Stimulated activated CD4-positive, alpha-beta T cell treated with anti-CD3 and anti-CD28 coated beads, Interleukin-2, amount 100 ng/mL, for 48 hours (primary cell): ENCODE measurements at places on chromosomes 1 and 21.

DNA sequence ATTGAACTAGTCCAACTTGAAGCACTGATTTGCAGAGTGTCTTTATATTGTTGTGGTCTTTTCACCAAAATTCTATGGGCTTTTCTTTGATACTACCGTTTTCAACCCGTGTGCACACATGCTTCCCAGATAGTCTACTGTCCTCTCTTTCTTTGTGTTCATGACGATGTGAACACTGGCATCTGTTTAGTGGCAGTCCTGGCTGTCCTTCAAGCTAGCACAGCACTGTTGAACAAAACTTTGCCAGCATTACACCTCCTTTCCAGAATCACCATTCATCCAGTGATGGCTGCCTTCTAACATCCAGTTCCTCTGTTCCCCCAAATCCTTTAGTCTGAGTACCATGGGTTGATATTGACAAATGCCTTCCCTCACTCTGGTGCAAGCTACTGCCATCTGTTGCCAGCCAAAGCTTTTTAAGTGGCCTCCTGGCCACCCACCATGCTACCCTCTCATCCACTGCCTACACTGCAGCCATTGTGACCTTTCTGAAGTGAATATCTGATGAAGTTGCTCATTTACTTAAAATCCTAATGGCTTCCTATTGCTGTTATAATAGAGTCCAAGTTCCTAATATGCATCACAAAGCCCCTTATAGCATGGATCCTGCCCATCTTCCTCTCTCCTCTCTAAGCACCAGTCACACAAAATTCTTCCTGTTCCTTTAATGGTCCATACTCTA, 94.3 kb downstream of the NIBAN1 start:
- DNase-seq, result no peak

- no peak for DNase-seq
These were observed 170.9 kb downstream of the LRRC7 start for GRCh38 chr1:69738458-69739250.

DNA sequence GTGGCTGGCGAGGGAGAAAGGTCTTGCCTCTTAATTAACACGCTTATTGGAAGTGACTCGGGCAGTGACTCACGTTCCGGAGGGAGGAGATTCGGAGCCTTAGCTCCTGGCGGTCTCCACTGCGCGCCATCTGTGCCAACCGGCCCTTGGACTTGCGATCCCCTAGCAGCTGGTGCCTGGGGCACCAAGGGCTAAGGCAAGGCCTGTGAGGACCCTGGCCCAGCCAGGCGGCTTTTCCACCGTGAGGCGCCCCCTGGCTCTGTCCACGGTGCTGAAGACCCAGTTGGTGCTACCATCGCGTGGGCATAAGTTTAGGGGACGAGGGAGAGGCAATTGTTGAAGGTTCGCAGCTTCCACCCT, 1.3 kb upstream of the SYT6 start:
- no peak for DNase-seq

DNA sequence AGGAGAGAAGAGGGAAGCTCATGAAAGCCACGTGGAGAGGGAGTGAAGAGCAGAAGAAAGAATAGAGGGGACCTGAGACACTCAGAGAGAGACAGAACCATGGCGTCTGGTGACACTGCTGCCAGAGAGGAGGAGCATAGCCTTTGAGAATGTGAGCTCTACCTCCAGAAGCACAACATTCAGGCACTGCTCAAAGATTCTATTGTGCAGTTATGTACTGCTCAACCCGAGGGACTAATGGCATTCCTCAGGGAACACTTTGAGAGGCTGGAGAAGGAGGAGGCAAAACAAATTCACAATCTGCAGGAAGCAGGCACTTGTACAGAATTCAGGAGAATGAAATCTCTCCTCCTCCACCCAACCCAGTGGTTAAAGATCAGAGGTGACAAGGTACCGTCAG, 45.1 kb downstream of the BTBD8 start:
- DNase-seq, result no peak

DNA sequence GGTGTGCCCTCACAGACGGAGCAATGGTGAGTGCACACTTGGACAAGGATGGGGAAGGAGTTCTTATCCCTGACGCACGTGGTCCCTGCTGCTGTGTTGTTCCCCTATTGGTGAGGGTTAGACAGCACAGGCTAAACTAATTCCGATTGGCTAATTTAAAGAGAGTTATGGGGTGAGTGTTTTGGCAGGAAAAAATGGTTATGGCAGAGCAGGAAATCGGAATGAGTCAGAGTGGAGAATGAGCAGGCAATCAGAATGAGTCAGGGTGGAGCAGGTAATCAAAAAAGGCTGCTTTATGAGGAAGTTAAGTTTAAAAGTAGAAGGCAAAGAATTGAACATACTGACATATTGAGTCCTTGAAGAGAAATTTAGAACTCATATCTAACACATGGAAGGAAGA, 100.5 kb downstream of the NGF start:
- no peak for DNase-seq

DNA sequence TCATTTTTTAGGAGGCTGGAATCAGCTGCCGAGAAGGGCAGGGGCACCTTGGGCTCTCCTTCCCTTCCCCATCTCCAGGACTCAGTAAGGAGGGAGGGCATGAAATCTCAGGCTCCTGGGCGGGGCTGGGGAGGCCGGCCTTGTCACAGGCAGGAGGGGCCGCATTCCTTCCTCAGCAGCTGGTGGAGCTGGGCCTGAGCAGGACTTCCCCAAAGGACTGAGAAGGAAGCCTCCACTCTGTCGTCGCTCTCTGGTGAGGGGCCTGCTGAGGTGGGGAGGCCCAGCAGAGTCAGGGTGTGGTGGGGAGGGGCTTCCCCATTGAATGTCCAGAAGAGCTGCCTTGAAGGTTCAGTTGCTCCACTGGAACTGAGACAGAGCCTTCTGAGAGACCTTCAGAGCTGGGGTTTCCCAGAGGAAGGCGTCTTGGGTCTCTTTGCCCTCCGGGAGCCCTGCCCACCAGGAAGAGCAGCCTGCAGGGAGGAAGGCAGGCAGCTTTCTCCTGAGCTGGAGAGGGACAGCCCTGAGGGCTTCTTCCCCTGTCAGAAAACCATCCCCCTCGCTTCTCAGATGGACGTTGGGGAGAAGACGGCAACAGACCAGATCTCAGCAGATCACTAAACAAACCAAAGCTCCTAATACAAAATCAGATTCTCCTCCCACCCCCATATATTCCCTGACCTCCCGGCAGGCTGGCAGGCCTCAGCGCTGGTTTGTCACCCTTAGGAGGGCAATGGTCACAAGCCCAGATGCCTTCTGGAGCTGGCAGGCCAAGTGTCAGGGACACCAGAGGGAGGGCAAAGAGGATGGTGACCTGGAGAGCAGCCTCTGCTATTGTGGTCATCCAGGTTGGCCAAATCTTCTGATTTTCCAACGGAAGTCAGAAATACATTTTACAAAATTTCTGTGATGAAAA, 10.7 kb downstream of the KCNA10 start:
- no peak for DNase-seq

DNA sequence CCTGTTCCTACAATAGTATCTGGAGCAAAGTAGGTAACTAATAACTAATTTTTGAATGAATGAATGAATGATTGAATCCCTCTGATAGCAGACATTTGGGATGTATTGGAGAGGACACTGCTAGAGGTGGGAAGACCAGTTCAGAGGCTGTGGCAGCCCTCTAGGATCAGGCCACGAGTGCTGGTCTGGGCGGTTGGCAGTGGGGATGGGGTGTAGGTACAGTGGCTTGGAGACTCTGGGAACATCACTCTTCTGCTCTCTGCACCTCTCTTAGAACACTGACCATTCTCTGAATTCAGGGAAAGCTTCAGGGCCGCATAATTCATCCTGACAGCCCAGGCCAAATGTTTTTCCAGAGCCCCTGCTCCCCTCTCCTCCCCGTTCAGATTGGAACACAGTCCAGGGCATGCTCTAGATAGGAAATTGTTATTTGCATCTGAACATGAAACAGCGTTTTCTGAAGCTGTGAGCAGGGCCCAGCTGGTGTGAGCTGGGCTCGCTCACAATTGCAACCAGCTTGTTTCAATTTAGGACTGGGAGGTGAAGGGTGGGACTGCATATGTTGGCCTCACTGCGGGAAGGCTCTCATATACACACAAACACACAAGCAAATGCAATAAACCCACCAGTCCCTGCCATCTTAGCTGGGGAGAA, 253.1 kb upstream of the USP24 start:
- DNase-seq, result no peak

DNA sequence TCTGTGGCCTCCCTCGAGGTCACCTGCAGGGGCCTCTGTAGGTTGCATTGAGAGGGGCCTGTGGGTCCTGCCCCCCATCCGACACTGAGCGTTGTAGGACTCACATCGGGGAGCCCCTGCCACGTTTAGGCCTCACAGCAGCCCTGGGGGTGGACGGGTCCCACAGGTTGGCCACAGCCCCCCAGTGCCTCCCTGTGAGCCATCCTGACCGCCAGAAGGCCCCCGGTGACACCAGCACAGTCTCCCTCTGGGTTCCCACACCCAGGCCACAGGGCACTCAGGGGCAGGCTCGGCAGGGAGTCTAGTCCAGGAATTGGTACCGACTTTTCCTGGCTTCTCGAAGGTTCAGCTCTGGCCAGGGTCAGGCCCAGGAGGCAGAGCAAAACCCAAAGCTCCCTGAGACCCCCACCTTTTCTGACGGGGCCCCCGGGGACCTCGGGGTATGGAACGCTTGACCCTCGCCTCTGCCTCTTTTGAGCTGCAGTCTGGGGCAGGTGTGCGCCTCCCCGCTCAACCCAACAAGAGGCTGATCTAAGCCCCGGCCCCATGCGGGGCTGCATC, 13.9 kb upstream of the POFUT2 start:
- no peak for DNase-seq

- no peak for DNase-seq
These were observed 76.4 kb upstream of the SLC45A1 start for GRCh38 chr1:8241417-8242014.

DNA sequence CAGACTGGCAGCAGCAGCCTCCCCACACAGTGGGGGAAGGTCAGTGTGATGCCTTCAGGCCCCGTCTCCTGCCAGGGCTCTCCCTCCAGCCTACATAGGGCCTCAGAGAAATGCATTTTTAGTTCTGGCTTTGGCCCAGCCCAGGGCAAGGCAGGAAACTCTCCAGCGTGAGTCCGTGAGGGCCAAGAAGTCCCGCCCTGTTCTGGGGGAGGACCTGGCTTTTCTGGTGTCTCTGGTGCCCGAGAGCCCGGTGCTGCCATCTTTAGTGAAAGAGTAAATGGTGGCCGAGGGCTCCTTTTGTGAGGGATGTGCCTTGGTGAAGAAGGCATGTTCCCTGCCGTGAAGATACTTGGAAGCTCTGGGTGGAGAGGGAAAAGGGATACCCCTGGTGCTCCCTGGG, 14.8 kb upstream of the DIP2A start:
- DNase-seq, result no peak

- DNase-seq, result no peak
These were observed 27.7 kb upstream of the SPOCD1 start for GRCh38 chr1:31843506-31843905.

GRCh38 chr1:116731439-116731838, 22.8 kb upstream of the CD2 start:
- no peak for DNase-seq

DNA sequence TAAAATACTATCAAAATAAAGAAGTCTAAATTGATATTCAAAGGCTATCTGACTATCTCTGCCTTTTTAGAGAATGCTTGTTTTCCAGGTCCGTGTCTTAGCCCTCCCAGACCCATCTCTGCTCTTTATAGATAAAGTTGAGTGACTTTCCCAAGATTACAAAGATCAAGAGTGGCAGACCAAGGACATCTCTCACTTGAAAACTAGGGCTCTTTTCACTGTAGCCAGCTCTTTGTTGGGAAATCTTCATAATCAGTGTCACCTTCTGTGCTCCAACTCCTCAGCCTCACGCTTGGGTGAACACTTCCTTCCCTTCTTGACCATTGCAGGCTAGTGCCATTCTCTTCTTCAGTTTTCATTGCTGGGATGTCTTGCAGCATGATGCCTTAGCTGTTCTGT, 211.1 kb downstream of the PBX1 start:
- DNase-seq, result no peak

GRCh38 chr1:33893147-33893830, 29.4 kb downstream of the HMGB4 start:
- DNase-seq, result no peak

DNA sequence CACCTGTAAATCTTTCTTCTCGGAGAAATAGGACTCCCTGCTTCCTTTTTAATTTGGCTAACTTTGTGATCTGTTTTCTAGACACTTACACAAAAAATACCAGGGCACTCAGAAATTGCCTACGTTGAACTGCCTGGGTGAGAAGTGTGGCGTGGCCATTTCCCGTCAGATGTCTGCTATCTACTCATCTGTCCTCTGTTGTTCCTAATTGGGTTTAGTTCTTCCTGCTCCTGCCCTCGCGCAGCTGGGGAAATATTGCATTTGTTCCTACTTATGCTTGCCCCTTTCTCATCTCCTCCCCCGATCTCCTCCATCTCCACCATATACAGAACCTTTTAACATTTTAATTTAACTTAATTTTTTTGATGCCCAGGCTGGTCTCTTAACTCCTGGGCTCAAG, 55.1 kb downstream of the CD58 start:
- no peak for DNase-seq

GRCh38 chr21:35561116-35561515, 499.2 kb downstream of the SETD4 start:
- DNase-seq, result no peak

GRCh38 chr1:152388889-152389288, 25.2 kb downstream of the CRNN start:
- DNase-seq, result no peak

DNA sequence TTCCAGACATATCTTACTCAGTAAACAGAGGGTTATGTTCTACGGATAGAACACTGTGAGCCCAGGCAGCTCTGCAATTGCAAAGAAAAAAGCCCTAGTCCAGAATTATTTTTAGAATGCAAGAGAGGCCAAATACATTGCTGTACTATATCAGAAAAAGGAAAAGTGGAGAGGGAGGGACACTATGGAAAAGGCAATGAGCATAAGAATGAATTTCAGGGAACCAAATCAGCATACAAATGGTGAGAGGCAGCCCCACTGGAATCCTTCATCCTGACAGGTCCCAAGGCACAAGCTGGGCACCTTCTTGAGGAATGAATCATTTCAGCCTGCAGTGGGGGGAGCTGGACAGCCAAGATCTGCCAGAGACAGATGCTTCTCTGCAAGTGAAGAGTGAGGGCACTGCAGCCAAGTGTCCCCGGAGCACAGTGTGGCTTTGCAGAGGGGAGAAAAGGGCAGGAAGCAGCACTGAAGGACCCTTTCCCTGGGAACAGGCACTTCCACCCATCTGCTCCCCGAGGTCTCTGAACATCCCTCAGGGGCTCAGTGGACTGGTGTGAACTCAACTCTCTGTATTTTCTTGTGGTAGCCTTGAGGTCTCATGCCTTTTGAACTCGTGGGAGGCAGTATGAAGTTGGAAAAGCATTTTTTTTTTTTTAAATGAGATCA, 115.6 kb downstream of the XCL2 start:
- DNase-seq, result no peak
